WTC11 (cell line): ENCODE measurements at places on chromosomes 2 and 18.
A peak's percentile ranks its signal among the peaks of the same experiment; 100 is the strongest.

DNA sequence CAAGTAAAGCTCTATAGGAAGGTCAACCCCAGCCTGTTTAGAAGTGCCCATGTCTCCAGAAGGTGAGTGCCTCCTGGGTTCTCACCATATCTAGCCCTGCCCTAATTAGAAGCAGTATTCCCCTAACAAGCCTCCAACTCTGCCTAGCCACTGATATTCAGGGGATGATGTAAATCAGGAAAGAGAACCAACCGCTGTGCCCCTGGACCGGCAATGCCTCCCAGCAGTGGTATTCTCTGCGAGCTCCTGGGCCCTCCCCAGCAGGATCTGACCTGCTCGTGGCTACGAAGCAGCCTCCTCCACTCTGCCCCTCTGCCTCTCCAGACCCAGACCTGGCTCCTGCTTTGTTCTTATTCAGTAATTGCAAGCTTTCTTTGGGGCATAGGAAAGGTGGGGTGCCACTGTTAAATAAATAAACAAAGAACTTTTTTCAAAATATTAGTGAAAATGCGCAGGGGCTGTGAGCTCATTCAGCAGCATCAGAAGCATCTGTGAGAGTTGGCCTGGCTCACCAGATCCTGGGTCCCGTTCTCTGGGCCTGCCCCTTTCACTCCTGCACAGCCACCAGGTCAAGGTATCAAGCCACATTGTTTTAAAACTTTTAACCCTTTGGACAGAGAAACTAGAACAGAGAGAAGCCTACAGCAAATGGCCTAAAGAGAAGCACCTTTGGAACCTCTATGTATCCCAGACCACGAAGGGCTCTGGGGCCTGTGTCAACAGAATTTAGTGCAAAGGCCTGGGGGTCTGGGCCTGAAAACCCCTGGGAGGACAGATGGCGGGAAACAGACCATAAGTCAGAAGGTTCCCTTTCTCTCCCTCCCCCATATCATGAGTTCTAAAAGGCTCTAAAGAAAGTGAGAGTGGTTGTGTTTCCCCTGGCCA is 11.9 kb downstream of the MREG start:
- DNase-seq, result no peak

DNA sequence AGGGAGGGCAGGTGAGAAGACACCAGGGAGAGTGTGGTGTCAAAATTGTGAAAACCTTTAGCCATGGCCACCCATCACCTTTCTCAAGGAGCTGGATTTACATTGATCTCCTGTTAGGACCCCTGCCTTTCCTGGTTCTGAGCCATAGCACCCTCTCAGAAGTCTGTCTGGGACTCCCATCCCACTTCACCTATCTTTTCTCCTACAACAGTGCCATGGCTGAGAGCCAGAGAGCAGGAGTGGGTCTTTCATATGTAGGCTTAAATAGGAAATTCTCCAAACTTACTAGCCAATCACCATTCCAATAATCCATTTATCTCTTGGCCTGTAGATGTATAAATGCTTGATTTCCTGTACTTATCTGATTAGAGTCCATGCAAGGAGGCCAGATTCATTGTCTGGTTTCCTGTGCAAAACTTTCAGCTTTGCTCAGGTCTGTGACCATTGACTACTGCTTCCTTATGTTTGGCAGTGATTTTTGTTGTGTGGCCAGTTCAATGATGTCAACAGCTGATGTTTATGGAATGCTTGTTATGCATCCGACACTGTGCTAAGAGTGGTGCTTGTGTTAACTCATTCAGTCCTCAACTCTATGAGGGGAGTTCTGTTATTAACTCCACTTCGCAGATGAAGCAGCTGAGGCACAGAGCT is 57.6 kb upstream of the IGFBP5 start:
- no peak for DNase-seq

GRCh38 chr18:35512761-35513160 is 15.0 kb upstream of the INO80C start:
- DNase-seq, result no peak

DNA sequence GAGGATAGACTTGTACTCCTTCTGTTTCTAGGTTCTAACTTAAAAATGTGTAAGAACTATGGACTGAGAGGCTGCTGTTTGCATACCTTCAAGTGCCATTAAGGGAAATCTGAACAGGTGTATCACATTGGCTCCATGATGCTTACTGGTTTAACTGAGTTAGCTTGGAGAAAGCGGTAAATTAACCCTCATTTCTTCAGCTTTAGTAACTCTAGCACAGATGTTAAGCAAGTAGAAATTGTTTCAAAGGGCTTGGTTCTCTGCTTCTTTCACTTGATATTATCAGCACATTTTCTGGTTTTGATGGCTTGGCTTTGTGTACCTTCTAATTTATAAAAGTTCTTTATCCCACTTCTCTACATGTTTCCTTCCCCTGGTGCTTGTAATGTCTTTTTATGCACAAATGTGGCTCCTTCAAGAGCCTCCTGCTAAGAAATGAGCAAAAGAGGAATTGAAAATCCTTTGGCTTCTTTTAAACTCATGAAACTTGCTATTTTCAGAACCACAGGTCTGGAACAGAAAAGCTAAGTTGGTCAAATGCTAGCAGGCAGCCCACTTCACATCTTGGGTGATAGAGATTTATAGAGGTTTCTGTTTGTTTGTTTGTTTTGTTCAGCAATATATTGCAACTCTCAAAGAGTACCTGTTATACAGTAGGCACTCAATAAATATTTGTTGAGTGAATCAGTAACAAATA is 249.9 kb upstream of the THUMPD2 start:
- no peak for DNase-seq

- DNase-seq, result no peak
Measured at GRCh38 chr2:229434187-229434586, 163.1 kb upstream of the PID1 start.

- DNase-seq, result no peak
Measured at GRCh38 chr18:47050468-47050867, 15.0 kb upstream of the ELOA2 start.

DNA sequence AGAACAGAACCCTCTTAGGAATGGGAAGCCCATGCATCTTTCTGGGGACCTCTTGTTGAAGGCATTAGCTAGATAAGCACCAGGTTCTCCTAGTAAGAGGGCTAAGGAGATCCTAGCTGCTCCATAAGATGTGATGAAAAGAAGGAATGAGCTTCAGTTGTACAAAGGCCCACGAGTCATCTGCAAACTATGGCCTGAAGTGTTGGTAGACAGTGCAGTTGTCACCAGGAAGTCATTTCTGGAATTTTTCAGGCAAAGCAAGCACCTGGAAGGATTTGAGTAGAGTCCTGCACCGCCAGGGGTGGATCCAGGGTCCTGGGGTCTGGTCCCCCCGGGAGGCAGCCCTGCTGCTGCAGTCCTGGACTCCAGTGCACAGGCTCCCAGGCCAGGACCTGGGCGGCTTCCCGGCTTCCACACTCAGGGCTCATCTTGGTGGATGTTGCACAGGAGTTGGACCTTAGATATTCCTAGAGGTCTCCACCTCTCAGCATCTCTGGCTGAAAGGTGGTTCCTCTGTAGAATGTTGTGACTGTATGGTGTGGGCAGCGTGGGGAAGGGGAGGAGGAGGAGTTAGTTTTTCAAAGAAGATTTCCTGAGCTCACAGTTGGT is 85.3 kb downstream of the LDLRAD4 start:
- no peak for DNase-seq

- no peak for DNase-seq
Measured at GRCh38 chr2:226999661-227000060, 163.8 kb downstream of the RHBDD1 start.

DNA sequence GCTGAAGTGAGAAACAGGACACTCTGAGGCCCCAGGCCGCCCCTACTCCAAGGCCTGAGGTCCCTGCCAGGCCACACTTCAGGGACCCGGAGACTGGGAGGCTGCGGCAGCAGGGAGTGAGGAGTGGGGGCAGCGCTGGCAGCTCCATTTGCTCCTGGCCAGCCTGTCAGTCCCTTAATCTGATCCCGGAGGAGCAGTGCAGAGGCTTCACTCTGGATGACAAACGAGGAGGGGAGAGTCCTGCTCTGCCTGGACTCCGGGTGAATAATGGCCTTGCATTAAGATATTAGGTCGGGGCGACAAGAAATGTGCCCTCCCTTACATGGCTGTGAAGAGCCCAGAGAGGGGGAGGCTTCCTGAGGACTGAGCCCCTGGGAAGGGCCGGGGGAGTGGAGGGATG is 14.3 kb upstream of the PRSS56 start:
- no peak for DNase-seq

DNA sequence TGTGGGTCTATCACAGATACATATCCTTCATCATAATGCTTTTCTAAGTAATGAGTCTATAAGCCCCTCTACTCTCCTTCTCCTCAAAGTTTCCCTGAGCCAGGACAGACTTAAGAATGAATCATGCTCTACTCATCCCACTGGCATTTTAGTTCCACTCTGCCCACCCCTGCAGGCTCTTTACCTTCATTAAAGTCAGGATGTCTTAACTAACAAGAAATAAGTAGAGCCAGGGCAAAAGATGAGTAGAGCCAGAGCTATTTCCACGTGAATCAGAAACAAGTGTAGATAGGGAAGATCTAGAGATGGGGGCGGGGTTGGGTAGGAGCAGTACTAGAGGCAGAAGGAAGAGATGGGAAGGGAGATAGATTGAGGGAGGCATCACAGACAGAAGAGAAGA is 790.5 kb downstream of the RNF144A start:
- no peak for DNase-seq

DNA sequence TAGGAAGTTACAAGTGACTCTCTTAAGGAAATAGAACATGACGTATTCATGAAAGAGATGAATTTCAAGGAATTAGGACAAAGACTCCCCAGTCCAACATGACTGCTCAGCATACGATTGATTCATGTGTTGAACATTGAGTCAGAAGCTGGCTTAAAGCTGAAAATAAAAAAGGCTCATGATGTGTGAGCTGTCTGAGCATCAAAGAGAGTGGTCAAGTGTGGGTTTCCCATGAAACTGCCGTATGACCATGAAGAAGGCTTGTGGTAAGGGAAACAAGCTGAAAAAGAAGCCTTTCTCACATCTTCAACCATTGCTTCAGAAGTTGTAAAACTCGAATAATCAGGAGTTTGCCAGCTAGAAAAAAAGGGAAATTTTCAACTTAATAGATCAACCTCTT is 201.9 kb upstream of the APCDD1 start:
- no peak for DNase-seq

GRCh38 chr2:109382951-109383350 is 230.8 kb downstream of the SEPTIN10 start:
- DNase-seq, result peak; percentile 20

DNA sequence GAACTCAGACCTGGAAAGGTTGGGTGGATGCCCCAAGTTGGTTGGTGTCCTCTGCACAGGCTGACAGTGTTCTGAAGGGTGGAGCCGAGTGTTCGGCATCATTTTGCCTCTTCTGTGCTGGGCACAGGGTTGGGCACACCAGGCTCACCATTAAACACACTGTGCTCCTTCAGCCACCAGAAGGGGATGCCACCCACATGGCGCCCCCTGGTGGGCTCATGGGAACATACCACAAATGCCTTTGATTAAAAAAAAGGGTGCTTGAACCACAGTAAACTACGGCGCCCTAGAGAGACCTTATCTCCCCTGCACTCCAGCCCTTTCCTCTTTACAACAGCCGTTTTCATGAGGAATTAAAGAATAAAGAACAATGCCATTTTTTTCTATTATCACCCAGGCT is 89.4 kb downstream of the CELF4 start:
- peak; percentile 68 for DNase-seq

DNA sequence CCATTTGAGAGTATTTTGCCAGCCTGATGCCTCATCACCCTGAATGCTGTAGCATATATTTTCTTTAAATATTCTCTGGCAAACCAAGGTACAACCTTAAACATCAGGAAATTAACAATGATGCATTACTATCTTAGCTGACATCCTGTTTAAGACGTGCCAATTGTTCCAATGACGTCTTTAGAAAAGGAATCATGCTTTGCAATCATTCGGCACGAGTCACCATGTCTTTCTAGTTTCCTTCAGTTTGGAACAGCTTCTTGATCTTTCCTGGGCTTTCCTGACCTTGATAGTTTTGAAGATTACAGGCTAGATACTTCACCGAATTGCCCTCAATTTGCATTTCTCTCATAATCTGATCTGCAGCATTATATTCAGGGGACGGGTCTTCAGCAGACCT is 88.2 kb upstream of the GLI2 start:
- no peak for DNase-seq

DNA sequence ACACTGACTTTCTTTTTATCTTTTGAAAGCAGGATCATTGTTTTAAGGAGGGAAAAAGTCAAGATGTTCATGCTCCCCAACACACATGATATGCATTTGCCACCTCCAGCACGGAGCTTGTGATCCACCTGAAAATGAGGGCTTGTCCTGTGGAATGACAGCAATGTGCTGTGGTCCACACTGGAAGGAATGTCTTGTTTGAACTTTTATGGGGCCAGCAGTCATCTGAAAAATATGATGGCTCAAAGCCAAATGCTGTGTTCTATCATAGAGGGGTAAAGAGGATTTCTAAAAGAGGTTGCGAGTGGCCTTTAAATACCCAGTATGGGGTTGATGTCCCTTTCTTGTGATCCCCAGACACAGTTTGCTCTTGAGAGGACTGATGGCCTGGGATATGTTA is 226.5 kb upstream of the SPRED2 start:
- DNase-seq, result no peak

GRCh38 chr2:239621611-239622010 is 220.8 kb upstream of the HDAC4 start:
- DNase-seq, result no peak

DNA sequence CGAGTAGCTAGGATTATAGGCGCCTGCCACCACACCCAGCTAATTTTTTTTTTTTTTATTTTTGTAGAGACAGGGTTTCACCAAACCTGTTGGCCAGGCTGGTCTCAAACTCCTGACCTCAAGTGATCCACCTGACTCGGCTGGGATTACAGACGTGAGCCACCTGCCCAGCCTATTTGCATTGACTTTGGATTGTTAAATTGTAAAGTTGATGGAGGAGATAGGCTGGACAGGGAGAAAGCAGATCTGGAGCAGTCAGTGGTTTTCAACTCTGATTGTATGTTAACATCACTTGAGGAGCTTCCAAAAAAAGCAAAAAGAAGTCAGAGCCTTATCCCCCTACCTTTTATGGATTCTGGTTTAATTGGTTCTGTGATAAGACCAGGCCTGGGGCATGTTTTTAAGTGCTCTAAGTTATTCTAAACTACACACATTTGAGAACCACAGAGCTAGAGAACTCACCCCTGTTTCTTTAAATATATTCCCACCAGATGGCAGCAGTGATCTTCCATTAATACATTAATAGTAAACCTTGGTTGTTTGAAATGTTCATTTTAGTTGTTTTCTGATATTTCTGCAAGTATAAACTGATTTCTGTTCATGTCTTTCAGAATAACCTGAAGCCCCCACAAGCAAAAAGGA is 7.5 kb downstream of the C2orf49 start:
- no peak for DNase-seq

DNA sequence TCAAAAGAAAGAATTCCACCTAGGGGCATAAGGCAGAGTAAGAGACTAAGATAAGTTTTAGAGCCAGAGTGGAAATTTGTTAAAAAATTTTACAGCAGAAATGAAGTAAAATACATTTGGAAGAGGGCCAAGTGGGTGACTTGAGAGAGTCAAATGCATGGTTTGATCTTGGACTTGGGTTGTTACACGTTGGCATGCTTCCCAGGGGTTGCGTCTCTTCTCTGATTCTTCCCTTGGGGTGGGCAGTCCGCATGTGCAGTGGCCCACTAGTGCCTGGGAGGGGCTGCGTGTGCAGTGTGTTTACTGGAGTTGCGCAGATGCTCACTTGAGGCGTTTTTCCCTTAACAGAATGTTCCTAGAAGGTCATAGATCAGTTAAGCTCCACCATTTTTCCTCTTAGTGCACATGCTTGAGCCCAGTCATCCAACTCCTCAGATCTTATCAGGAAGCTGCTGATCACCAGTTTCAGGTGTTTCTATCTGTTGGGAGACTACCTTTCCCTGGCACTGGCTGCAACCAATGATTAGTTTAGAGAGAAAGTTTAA is 13.1 kb downstream of the SEH1L start:
- no peak for DNase-seq
